ENCODE measurements at places on chromosomes 5 and 9. TPM values are rescaled to one million over a fixed set of nuclear protein-coding genes. Genes with fewer than 3 reads are reported as not detected.

Gene BTNL3
- total RNA-seq: not detected

Gene MYO10
- total RNA-seq: 44.0 TPM

DNA sequence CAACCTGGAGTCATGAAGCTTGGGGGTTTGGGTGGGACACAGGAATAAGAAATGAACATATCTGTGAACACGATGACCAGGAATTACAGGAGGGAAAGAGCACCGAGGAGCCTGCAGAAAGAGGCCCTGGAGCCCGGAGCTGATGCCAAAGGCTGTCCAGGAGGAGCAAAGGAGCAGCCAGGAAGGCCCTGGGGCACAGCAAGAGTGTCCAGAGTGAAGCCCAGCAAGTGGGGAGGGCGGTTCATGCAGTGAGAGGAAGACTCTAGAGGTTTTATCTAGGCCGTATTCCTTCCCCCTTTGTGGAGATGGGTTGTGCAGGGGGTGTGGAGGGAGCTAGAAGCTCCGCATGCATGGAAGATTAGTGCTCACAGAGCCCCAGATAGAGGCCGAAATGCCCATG, 318.4 kb downstream of the GADD45G start:
- DNase-seq: no peak

- DNase-seq: no peak
These were observed 3.9 kb upstream of the RABGAP1 start for GRCh38 chr9:122936883-122937282.

DNA sequence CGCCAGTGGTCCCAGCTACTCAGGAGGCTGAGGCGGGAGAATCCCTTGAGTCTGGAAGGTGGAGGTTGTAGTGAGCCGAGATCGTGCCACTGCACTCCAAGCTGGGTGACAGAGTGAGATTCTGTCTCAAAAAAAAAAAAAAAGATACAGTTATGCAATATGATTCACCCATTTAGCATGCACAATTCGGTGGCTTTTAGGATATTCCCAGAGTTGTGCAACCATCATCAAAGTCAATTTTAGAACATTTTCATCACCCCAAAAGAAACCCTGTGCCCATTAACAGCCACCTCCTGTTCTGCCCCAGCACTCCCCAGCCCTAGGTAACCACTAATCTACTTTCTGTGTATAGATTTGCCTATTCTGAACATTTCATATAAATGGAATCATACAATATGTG, 4.3 kb upstream of the DHFR start:
- no peak for DNase-seq
